Esophagus muscularis mucosa (tissue), 4 donors: ENCODE measurements at places on chromosomes 5 and 9. TPM values are rescaled to one million over a fixed set of nuclear protein-coding genes. Genes with fewer than 3 reads are reported as not detected.

CCL27 gene
- not detected for total RNA-seq

BSPRY gene
- total RNA-seq, result 0.52 TPM

KIAA0825 gene
- 2.3 TPM for total RNA-seq

MYMK gene
- total RNA-seq, result not detected
